ENCODE measurements at places on chromosomes 12 and 14.

DNA sequence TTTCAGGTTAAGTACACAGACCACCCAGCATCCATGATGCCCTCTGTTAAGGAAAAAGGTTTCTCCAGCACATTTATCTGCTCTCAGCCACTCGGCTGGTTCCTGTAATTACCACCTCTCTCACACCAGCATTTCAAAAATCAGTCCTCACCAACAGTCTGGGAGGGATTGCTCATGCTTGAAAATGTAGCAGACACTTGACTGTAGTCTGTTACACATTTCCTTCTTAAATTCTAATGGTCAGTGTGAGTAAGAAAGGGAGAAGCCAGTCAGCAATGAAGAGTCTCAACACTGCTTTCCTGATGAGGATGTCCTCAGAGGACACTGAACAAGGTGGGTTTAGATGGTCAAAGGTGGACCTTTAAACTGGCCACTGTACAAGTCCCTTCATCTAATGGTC, 6.0 kb downstream of the ZBTB39 start:
- no peak for DNase-seq

- DNase-seq = no peak
Measured at GRCh38 chr12:127509066-127509778, 757.7 kb upstream of the TMEM132C start.

GRCh38 chr12:58955849-58956248, 35.5 kb upstream of the LRIG3 start:
- DNase-seq = no peak

- no peak for DNase-seq
Measured at GRCh38 chr12:124168016-124168786, 126.7 kb upstream of the RFLNA start.
